ENCODE measurements at places on chromosomes 2 and 18.

DNA sequence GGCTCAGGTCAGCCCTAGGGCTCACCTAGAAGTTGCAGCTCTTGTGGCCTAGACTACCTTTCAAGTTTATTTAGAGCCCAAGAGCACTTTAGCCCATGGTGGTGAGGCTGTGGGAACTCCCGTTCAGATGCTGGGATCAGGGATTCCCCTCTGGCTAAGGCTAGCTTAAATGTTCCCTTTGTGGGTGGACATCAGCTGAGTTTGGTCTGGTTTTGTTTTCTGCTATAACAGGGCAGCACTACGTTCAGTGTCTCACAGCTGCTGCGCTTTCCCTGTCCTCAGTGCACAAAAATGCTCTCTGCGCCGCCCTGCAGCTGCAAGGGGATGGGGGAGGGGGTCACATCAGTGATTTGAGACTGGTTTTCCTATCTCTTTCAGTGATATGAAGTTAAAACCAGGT, 170.5 kb upstream of the KCNJ3 start:
- DNase-seq, result no peak

GRCh38 chr2:103208916-103209315, 447.1 kb downstream of the TMEM182 start:
- no peak for DNase-seq

DNA sequence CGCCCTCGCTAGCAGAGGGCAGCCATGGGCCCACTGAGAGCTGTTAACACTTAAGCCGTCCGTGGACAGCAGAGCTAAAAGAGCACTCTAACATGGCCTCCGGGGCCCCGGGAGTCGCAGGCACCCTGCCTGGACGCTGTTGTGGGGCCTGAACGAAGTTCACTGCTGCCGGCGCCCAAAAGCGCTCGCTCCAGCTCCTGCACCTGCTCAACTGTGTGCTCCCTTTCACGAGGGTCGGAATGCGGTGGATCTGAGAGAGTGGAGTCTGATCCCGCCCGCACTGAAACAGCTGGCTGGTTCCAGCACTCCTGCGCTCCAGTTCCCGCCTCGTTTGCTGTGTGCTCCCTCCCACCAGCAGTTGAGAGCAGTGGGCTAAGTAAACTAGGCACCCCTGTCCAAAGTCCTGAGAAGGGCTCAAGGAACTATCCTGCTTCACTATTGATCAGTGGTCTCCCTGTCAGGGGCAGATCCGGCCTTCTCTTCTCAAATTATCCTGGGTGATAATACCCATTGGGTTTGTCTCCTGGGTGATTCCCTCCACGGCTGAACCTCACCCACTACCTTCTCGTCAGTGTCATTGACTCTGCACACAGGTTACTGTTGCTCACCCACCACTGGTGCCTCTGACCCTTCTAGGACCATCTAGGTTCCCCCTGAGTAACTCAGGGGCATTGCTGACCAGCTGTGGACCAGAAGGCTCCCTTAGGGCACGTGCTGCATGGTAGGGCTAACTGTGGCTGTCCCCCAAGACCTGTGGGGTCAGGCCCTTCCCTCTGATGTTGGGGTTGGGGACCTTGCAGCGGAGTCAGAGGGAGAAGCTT, 23.5 kb downstream of the B3GNT7 start:
- no peak for DNase-seq

DNA sequence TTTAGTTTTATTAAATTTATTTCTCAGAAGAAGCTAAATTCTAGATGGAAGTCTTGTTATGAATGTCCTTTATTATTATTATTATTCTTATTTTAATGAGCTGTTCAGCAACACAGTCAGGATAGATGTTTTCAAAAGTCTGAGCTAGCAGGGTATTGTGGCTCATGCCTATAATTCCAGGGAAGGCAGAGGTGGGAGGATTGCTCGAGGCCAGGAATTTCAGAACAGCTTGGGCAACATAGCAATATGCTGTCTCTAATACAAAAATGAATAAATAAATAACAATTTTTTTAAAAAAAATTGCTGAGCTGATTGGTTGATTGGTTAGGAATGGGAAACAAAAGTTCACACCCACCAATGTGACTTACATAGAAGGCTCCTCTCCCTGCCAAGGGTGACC, 274.1 kb upstream of the CYRIA start:
- no peak for DNase-seq

- no peak for DNase-seq
Measured at GRCh38 chr2:240872317-240873097, 3.9 kb downstream of the AGXT start.

Measured in NCI-H2107 (cell line).